ENCODE measurements at places on chromosomes 12 and 14.

DNA sequence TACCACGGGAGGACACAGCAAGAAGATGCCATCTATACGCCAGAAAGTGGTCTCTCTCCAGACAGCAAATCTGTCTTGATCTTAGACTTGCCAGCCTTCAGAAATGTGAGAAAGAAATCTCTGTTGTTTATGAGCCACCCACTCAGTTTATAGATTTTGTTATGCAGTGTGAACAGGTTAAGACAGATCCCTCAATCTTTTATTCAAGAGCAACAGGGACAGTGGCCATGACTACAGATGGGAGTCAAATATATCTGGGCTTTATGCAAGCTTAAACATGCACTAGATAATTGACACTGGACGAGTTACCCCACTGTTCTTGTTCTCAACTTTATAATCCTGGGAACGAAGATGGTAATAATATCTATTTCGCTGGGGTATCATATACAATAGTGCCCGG is 288.7 kb downstream of the RPAP3 start:
- DNase-seq, result no peak

DNA sequence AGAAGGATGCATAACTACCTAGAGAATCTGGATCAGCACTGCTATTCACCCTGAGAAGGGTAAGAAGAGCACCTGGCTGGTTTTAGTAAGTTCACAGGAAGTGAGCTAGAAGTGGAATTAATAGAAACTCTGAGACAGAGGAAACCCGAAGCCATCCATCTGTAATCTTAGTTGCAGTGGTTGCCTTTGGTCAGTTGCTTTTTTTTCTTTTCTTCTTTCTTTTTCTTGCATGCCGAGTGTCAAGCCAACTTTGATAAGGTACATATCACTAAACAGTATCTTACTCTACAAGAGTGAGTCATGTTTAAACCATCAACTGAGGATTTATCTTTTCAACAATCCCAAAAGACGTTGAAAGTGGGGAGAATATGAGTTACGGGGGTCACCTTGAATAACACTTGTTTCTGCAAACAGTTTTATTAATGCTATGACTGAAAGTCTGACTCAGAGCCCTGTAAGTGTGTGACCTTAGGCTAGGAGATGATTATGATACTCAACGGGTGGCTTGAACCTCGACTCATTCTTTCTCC is 26.7 kb downstream of the C12orf75 start:
- DNase-seq, result no peak

GRCh38 chr14:36690311-36691040 is 28.8 kb downstream of the PAX9 start:
- no peak for DNase-seq

DNA sequence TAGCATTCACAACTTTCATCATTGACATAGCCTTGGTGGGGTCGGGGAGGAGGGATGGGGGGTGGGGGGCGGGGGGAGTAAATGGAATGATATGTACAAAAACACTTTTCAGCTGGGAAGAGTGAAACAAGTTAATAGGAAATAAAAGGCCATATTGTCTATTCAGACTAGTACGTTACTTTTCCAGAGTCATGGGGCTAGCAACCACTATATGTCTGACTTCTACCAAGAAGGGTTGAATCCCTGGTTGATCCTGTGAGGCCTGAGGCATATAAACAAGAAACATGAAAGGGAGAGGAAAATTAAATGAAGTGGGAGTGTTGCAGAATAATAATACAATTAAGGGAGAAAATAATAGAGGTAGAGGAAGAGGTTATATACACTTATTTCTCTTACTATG is 225.5 kb downstream of the ERC1 start:
- no peak for DNase-seq

- DNase-seq, result no peak
Measured at GRCh38 chr12:119594399-119594730, 791 bp downstream of the TMEM233 start.

- no peak for DNase-seq
Measured at GRCh38 chr14:100587086-100587762, at the start of gene BEGAIN. Gene BEGAIN, minus strand, starts transcription at chr14:100587417. Its CDS starts 127 bp downstream, at chr14:100587290.

DNA sequence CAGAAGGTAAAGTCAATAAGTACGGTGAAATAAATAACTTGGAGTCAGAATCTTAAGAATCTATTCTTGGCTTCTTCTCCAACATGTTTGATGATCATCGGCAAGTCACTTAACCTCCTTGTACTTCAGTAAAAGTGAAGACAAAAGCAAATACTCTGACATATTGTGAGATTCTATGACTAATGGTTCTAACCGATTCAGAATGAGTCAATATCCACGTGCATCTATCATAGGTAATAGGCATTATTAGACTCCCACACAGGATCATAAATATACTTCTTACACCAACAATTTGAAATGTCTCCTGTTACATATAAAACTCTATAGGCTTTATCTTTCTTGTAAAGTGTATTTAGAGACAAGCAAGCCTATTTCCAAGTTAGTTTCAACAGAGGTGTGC is 144.4 kb upstream of the ATXN7L3B start:
- no peak for DNase-seq

- no peak for DNase-seq
Measured at GRCh38 chr14:68173227-68173972, 353.8 kb downstream of the RAD51B start.

GRCh38 chr14:63764103-63764502 is 36.2 kb upstream of the SGPP1 start:
- DNase-seq, result no peak

GRCh38 chr12:126915309-126915708 is 1351.7 kb upstream of the TMEM132C start:
- DNase-seq, result no peak

- no peak for DNase-seq
Measured at GRCh38 chr12:129887101-129887500, 16.7 kb downstream of the TMEM132D start.

GRCh38 chr12:90826036-90826435 is 128.9 kb downstream of the CCER1 start:
- DNase-seq, result no peak

DNA sequence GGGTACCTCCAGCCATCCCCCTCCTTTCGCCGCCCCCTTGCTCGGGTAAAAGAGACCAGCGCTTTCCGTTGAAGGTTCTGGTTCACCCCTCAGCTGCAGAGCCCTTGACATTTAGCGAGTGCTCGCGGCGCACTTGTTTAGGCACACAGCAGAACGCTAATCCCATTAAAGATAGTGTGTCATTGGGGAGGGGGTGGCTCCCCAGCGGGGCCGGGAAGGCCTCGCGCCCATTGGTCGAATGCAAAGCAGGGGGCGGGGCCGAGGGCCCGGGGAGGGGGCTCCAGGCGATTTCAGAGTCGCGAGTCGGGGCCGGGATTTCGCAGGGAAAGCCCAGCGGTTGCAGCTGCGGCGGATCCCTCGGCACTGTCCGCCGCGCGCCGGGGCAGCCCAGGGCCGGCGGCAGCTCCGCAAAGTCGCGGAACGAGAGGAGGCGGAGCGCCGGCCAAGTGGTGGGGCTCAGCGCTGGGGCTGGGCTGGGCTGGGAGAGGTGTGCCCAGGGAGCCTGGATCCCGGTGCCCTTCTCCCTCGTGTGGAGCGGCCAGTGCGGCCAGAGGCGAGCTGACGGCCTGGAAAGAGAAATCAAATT is 122.9 kb downstream of the TSPAN9 start:
- no peak for DNase-seq

DNA sequence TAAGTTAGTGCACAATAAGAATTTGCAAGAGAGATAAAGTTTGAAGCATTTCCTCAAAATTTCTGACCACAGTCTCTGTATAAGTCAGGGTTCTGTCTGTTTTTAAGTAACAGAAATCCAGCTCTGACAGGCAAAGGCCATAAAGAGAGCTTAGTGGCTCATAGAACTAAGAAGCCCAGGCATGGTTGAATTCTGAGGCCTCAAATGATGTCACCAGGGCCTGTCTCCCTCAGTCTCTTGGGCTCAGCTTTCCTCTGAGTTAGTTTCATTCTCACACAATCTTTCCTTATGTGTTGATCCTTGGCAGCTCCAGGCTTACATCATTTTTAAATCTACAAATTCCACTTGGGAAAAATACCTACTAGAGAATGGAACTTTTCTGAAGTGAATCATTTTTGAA is 173.4 kb upstream of the ATP2B1 start:
- DNase-seq, result no peak

DNA sequence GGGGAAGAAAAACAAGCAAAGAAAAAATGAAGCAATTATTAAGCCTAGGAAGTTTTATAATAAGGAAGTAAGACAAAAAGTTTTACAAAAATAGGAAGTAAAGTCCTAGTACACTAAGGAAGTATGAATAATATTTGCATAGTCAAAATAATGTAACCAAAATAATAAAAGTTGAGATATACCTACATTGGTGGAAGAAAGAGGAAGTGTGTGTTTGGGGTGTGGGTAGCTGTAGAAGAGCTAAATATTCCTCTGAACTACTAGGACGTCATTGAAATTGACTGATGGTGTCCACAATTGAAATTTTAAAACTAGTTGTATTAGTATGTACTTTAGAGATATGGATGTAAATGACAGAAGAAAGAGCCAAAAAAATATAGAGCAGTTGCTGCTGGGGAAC is 228.4 kb upstream of the OTX2 start:
- DNase-seq, result no peak

- DNase-seq, result no peak
Measured at GRCh38 chr12:120710805-120711296, 593 bp downstream of the UNC119B start.

GRCh38 chr12:84757978-84758377 is 154.6 kb downstream of the SLC6A15 start:
- no peak for DNase-seq

DNA sequence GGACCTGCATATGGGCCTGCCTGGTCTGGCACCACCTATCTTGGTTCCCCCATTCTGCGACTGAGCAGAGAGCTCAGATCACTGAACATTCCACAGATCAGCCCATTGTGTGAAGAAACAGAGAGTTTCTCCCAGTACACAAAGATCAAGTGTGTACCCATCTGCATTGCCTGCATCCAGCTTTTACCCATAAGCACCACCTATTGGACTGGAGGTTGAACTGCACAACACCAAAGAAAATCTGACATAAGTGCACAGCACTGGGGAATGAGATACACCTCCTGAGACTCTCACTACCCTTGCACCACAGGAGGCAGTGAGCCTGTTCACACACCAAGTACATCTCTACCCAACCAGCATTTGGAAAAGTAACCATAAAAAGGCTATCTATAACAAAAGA is 362.6 kb upstream of the CLEC14A start:
- no peak for DNase-seq

DNA sequence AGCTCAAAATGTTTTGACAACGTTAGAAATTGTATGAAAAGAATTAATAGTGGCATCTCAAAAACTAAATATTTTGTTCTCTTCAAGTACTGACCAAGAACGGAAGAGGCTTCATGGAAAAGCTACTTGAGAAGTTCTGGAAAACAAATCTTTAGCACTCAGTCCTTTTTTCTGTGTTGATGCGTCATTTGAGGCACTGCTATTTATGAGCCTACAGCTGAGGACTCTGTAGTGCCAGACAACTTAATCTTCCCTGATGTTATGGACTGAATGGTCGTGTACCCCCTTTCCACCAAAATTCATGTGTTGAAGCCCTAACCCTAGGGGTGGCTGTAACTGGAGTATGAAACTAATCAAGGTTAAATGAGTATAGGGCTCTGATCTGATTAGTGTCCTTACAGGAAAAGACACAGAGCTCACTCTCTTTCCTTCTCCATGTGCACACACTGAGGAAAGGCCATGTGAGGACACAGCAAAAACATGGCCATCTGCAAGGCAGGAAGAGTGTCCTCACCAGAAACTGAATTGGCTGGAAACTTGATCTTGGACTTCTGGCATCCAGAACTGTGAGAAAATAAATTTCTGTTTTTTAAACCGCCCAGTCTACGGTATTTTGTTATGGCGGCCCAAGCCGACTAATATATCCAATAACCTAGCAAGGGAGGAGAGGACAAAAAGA is 337.0 kb upstream of the CLEC14A start:
- no peak for DNase-seq

GRCh38 chr12:44459569-44459968 is 416.5 kb downstream of the NELL2 start:
- no peak for DNase-seq

DNA sequence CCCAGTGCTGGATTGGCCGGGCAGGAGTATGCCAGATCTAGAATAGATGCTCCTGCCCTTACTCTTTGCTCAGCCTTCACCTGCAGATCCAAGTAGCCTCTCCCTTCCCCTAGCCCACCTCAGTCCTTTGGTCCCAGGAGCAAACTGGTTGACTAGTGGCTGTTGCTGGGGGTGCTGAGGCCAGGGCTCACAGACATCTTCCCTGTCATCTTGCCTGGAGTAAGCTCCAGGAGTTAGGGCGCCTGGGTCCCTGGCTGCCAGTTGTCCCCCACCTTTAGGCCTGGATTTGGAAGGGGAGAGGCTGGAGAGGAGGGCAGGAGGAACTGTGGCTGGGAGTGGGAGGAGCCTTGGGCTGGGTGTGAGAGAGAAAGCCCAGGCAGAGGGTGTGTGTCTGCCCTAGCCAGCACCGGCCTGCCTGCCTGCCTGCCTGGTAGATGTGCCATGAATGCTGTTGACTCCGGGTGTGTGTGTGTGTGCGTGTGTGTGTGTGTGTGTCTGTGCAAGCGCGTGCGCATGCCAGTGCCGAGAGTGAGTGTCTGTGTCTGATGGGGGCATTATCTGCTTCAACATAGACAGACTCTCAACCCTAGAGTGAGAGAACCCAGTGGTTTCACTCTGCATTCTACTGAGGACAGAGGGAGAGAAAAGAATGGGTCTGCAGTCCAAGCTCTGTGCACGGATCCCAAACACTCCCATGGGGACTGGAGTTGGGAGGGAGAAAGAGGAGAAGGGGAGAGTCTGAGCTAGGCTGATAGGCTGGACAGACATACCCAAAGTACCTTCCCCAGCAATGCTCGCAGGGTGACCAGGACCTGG is 845 bp upstream of the RARG start:
- DNase-seq, result no peak

- DNase-seq, result no peak
Measured at GRCh38 chr12:15679151-15679550, 110.0 kb downstream of the EPS8 start.

- no peak for DNase-seq
Measured at GRCh38 chr12:93015871-93016751, 87.0 kb upstream of the EEA1 start.

DNA sequence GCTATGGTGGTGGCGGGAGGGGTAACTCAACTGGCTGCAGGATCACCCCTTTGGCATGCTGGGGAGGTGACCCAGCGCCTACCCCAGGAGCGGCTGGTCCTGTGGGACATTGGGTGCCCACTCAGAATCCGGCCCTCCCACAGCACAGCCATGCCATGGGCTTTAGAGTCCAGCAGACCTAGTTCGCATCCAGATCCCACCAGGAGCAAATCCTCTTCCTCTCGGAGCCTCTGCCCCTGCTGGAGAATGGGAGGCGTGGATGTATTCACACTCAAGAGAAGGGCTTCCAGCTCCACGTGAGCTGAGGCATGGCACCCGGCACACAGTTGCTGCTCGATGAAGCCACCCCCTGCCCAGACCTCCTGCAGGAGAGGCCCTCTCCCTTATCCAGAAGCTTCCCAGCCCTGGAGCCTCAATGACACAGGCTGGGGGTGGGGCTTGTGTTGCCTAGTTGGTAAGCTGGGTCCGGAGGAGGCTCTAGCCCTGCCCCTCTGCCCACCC is 17.7 kb downstream of the FAM222A start:
- no peak for DNase-seq

DNA sequence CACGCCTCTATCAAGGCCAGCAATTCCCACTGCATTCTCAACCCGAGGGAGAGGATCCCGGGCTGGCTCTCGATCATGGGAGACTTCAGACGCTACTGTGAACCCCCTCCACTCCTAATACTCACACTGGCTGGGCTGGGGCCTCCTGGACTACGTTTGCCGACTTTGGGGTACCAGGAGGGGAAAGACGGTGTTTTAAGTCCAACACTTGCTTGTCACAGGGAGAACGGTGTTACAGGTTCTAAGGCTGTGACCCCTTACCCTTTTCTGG is 463 bp downstream of the NACA start:
- no peak for DNase-seq

- DNase-seq, result no peak
Measured at GRCh38 chr12:1880876-1881275, 37.6 kb downstream of the CACNA2D4 start.
